ENCODE measurements at places on chromosomes 6 and 20.

DNA sequence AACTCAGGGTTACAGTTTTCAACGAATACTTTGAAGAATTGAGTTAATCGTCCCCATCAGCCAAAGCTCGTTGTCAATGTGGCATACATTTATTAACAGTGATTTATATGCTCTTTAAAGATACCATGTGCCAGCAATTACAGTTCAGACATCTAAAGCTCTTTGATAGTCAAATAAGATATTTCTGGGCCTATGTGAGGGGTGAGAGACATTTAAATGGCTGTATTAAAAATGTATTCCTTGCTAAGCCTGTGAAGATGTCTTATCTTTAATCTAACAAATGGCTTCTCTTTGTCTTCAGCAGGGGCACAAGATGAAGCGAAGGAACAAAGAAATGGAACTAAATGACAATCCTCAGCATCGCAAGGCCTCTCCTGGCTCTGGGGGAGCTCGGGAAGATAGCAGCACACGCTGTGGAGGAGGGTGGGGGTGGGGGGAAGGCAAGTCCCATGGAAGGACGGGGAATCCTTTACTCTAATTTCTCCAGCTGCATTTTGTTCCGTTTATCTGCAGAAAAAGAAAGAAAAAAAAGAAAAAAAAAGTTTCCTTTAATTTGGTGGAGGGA, 523.6 kb downstream of the KIF16B start:
- no peak for DNase-seq

DNA sequence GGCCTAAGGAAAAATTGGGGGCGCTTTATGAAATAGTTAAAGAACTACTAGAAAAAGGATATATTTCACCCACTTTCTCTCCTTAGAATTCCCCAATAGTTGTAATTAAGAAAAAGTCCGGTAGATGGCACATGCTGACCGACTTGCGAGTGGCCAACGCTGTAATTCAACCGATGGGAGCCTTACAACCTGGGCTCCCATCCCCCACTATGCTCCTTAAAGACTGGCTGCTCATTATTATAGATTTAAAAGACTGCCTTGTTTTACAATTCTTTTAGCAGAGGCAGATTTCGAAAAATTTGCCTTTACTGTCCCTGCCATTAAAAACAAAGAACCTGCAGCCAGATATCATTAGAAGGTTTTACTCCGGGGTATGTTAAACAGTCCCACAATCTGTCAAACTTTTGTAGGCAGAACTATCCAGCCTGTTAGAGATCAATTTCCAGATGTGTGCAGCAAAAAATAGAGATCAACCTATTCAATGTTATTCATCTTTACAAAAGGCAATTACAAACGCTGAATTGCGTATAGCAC, 58.5 kb upstream of the PRSS16 start:
- peak; percentile 88 for DNase-seq

DNA sequence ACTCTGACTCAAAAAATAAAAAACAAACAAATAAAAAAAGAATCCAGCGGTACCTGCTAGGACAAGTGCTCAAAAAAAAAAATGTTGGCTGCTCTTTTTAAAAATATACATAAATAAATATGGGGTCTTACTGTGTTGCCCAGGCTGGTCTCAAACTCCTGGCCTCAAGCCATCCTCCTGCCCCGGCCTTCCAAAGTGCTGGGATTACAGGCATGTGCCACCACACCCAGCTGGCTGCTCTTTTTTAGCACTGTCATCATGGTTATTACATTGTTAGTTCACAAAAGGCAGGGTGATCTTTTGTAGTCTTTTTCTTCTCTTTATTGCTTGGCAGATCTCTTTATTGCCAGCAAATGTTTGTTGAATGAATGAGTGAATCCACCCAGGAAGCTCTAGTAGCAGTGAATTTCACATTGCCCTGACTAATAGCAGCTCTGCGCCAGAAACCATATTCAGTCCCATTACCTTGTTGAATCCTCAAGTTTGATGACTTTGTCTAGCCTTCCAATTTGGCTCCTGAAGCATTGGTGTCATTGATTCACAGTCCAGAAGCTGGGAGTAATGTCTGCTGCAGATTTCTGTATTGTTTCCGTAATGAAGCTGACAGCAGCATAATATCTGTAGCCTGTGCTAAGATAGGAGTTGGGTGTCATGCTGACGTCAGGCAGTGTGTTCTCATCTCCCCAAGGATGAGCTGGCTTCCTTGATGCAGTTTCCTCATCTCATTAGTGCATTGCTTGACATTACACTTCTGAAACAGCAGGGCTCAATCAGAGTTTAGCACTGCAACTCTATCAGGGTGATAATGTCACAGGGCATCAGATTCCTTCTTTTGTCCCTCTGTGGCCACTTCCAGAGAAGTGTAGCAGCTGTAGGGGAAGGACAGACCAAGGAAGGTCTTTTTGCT, 84.9 kb upstream of the TGM3 start:
- DNase-seq = peak; percentile 89

GRCh38 chr6:148830614-148831013, 83.8 kb downstream of the UST start:
- DNase-seq = no peak

DNA sequence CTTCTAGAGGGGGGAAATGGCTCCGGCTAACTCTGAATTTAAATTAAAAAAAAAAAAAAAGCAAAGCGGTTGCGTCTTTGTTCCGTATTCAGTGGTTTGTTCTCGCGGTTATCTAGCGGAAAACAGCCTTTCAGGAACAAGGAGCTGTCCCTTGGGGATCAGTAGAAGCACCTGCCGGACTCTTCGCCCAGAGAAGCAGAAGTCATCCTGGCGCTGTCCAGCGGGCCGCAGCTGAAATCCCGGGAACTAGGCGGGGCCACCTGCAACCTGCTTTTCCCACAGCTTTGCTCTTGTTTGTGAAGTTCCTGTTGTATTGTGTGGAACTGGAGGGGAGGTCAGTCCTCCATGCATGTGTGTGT, 43.9 kb upstream of the GJE1 start:
- DNase-seq = peak; percentile 53

- no peak for DNase-seq
These were observed 360.1 kb downstream of the SAMD5 start for GRCh38 chr6:147868427-147869190.

DNA sequence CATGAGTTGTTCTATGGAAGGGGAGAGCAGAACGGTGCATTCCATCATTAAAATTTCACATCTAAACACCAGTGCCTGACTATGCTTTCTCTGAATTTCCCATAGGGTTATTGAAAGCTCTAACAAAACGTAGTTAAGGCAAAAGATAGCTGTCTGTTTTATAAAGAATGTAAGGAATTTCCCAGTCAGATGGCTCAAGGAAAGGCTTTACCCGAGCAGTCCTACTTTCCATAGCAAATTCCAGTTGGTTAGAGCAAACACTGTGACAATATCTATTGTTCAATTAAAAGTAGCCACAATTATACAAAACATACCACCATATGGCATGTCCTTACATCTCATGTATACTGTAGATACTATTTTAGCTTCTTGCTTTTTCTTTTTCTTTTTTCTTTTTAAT, 1059.5 kb upstream of the FLRT3 start:
- no peak for DNase-seq
